ENCODE measurements at places on chromosomes 4 and X. TPM values are rescaled to one million over a fixed set of nuclear protein-coding genes. Genes with fewer than 3 reads are reported as not detected.

Gene SPOCK3
- 20.9 TPM for total RNA-seq

Gene ADAM29
- total RNA-seq = not detected

Gene HSD17B13
- not detected for total RNA-seq

Gene LONRF3
- total RNA-seq = 3.1 TPM

Gene PPEF1
- 1.3 TPM for total RNA-seq

Gene RENBP
- 13.9 TPM for total RNA-seq

Gene RBMXL3
- total RNA-seq = not detected

Gene ARHGAP6
- total RNA-seq = 1.1 TPM

Gene PPEF2
- not detected for total RNA-seq

Gene PLAC8
- 1.8 TPM for total RNA-seq

Gene ASMT
- total RNA-seq = not detected

Gene LEF1
- 1.1 TPM for total RNA-seq

Gene IQSEC2
- total RNA-seq = 14.7 TPM

Gene PFKFB1
- not detected for total RNA-seq

Gene OPHN1
- total RNA-seq = 2.9 TPM

Gene CXorf65
- total RNA-seq = not detected

Gene KLF8
- 53.7 TPM for total RNA-seq

Data from endodermal cell (in vitro differentiated cells).